Upper lobe of right lung (tissue), 1 donor: ENCODE measurements at places on chromosomes 3 and 15. TPM values are rescaled to one million over a fixed set of nuclear protein-coding genes. Genes with fewer than 3 reads are reported as not detected.

DNA sequence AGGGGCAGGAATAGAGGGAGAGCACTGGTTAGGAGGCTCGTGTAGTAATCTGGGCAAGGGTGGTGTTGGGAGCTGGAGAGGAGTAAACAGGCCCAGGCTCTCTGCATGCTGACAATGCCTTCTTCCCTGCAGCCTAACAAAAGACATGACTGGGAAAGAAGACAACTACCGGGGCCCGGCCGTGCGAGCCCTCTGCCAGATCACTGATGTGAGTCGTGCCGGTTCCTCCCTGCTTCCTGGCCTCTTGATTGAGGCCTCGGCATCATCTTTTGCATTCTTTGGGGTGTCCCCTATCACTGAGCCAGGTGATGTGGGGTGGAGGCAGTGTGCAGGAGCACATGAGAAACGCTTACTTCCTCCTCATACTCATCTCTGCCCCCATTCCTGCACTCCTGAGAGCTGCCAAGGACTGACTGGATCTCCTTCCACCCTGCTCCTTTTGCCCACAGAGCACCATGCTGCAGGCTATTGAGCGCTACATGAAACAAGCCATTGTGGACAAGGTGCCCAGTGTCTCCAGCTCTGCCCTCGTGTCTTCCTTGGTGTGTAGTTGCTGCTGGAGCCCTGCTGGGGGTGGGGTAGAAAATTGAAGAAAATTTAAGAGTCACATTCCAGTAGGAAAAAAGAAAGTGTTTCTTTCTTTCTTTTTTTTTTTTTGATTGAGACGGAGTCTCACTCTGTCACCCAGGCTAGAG is 5.3 kb downstream of the COPG1 start:
- no peak for DNase-seq

DNA sequence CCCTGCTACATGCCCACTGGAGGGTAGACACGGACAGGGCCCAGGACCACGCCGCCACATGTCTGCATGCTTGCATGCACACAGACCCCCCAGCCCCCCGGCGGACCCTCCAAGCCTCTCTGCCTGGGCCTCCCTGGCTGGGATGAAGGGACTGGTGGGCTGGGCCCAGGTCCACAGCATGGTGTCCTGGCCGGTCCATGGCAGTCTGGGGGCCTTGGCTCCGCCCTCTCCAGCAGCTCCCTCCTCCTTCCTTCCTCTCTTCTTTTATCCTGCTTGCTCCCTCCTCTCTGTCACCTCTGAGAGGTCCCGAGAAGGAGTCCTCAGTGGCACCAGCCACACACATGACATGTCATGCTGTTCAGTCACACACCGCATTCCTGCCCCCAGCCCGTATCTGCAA is 24.5 kb downstream of the DUSP7 start:
- DNase-seq: no peak

GOLGA8H gene
- 0.67 TPM for total RNA-seq

CLDN16 gene
- total RNA-seq: 0.14 TPM

PDZRN3 gene
- 23.9 TPM for total RNA-seq

RASGRP1 gene
- 9.4 TPM for total RNA-seq

GRCh38 chr3:106088304-106088703 is 219.5 kb upstream of the CBLB start:
- no peak for DNase-seq

DNA sequence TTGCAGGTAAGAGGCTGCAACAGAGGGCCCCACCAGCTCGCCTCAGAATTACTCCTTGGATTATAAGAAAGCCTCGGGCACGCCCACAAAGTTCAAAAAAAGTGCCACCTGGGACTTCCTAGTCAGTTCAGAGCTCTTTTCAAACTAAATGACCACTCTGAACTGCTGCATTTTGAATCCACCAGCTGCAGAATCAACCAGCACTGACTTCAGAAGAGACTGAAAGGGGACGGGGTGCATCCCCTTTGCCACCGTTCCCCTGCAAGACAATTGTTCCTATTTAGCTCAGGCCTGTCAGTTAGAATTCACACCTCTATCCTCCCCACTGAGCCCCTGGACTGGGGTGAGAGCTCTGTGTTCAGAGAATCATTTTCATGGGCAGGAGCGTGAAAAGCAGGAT is 181.4 kb upstream of the GADL1 start:
- no peak for DNase-seq

PP2D1 gene
- total RNA-seq: not detected

SENP7 gene
- total RNA-seq: 20.0 TPM

OXTR gene
- 0.55 TPM for total RNA-seq

DNA sequence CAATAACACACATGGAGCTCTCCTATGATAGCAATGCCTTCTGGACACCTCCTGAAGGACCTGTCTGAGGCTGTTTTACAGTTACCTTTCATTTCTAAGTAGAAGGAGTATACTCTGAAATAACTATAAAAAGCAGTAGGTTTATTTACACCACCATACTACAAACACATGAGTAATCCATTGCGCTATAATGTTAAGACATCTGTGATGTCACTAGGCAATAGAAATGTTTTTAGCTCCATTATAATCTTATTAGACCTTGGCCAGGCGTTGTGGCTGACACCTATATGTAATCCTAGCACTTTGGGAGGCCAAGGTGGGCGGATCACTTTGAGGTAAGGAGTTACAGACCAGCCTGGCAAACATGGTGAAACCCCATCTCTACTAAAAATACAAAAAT is 24.7 kb downstream of the PXK start:
- no peak for DNase-seq

GRCh38 chr15:98034731-98035130 is 74.2 kb downstream of the ARRDC4 start:
- DNase-seq: no peak

DNA sequence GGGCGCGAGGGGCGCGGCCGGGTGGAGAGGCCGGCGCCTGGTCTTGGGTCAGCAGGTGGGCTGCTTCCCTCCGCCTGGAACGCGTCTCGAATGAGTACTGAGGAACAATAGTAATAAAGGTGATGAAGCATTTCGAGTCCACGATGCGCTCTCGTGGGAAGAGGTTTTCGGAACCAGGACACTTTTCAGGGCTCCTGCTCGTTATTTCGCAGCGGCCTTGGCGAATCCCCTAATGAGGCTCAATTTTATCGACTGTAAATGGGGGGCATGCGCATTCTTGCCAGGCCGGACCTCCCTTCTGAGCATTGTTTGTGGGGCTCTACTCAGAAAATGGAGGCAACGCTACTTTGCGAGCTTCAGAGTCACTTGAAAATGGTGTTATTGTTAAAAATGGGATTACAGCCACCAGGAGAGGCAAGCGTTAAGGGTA is 1.2 kb downstream of the NR2C2 start:
- DNase-seq: no peak

DNA sequence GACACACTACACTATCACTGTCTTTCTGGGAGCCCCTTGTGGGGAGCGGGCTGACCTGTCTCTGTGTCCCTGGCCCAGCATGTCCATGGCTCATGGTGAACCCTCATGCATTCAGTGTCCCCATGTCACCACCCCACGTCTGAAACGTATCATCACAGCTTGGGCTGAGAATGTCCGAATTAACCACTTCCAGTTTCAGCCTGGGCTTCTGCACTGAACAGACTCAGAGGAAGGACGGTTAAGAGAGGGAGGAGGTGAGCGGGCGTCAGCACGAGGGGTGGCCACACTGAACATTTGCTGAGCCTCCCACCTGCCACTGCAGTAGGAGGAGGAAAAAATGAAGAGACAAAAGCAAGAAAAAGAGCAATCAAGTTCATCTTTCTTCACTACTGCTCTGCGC is 30.5 kb downstream of the ATP2B2 start:
- DNase-seq: no peak

TRIM42 gene
- not detected for total RNA-seq

- no peak for DNase-seq
These were observed 55.7 kb upstream of the SMAD6 start for GRCh38 chr15:66646308-66646707.

DNA sequence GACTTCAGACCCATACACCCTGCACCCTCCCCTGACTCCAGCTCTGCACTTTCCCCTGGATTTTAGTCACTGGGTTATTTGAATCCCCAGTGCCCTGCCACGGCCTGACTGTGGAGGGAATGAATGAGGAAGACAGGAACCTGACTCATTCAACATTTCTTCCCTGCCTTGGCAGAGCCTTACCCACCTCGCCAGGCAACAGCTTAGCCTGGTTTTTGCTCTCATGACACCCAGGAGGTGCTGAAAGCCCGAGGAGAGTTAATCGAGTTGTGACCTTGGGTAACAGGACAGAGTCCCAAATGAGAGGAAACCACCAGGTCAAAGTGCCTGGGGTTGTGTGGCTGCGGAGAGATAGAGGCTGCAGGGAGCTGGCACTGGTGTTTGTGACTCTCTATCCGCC is 128.3 kb downstream of the SMAD6 start:
- DNase-seq: peak; percentile 57

LYZL4 gene
- total RNA-seq: not detected

DNA sequence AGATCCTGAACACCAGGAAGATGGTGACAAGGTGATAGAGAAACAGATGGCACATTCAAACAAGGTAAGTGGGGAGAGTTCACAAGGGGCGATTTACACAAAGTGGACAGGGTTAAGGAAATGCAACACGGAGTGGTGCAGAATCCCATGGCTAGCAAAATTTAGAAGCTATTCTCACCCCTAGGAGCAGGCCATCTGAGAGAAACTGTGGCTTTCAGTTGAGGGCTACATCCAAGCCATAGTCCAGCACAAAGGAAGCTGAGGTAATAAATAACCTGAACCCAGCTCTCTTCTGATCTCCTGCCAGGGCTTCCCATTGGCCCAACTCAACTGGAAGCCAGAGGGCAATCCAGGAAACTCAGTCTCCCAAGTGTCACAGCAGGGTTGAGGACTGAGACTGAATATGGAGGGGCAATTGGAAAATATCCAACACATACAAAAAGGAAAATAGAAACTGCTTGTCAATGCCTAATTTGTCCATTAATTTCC is 1.2 kb upstream of the ZNF445 start:
- no peak for DNase-seq

SLC22A14 gene
- total RNA-seq: 0.20 TPM

DNA sequence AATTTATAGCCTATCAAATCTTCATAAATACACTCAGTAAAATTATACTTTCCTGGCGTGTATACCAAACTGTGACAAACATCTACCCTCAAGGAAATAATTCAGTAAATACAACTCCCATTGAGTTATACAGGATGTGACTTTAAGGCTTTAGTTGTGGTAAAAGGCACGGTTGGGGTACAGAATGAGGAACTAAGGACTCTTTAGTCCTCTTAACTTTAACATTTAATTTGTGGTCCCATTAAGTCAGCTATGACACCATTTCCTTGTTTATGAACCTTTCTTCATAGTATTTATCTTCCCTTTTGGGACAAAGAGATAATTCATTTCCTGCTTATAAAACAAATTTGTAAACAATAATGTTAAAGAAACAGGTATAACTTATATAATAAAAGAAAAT is 30.2 kb downstream of the IFT80 start:
- no peak for DNase-seq

GOLGA8S gene
- total RNA-seq: 0.20 TPM

ROPN1 gene
- not detected for total RNA-seq
